Spleen (tissue), 13 donors: ENCODE measurements at places on chromosomes 5 and 9.

GRCh38 chr5:33738097-33738496 lies 153.7 kb downstream of the ADAMTS12 start:
- DNase-seq = no peak

DNA sequence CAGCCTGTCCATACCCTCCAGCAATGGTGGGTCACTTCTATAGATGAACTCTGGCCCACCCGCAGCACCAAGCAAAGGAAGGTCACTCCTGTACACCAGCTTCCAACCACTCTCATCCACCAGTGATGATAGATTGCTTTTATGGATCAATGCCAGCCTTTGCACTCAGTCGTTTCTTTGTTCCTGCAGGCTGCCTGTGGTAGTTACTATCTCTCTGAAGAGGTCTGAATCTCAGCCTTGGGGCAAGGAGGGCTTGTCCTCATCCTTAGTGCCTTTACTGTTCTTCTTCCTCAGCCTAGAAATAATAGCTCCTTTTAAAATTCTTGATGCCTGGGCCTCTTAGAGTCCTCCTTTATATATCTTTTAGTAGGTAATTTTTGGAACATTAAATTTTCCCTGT lies 100.8 kb downstream of the TMC1 start:
- DNase-seq = no peak

- no peak for DNase-seq
These were observed 290.9 kb downstream of the CDK5RAP2 start for GRCh38 chr9:120289098-120289497.

DNA sequence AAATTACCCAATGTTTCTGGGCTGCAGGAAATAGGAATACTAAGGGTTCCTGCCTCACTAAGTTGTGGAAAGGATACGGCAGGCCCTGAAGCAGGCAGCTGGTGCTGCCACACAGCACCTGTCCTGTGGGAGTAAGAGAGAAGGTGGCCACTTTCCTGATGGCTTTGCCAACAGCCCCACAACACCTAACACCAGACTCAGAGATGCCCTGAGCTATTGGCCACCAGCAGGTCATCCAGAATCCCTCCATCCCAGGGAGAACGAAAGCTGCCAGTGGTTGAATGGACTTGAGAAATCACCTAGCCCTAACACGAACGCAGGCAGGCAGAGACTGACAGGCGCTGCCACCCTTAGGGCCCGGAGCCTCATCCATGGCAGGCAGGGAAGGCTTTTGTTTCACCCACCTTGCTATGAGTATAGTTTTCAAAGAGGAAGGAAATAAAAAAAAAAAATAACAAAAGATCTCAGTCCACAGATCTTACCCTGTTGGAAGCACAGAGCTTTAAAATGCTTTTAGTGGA lies 82.2 kb downstream of the DCP2 start:
- no peak for DNase-seq

DNA sequence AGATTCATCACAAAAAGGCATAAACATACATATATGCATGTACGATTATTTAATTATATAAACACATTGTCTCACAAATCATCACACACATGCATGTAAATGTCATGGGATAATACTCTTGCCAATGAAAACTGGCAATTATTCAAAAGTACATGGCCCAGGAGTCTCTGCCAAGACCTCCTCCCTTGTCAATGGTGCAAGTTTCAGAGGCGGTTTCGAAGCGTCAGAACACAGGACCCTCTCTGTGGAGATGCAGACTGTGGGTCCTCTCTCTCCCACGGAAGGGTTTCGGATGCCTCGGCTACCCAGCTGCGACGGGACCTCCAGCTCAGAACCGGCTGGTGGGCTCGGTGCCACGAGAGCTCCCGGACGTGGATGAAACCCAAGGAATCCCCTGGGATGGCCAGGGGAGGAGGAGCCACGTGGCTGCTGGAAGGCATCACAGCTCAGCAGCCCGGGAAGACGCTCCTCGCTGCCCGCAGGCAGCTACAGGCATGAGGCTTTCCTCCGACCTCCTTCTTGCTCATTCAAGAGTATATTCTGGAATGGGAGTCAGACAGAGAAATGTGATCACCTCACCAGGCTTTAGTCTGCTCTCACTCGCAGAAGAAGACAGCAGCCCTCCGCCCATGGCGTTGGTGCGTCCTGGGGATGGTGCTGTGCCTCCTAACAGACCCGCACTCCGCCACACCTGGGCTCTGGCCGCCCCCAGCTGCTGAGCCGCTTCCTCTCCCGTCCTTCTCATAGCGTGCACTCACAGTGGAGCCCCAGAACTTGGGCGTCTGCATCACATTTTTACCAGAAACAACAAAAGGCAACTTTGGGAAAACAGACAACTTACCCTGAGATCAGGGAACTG lies 308.8 kb downstream of the IRX2 start:
- no peak for DNase-seq

- DNase-seq = no peak
These were observed 38.5 kb downstream of the UBTD2 start for GRCh38 chr5:172245046-172245445.

DNA sequence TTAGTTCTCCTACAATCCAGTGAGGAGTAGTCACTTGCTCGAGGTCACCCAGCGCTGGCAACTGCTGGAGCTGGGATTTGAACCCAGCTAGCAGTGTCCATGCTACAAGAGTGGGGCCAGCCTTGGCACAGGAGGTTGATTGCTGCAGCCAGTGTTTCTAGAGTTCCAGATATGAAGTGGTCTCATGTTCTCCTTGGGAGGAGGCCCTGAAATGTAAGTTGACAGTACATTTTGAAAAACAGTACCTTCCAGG lies 802 bp downstream of the CCDC107 start:
- no peak for DNase-seq

- no peak for DNase-seq
These were observed 44.3 kb upstream of the VPS13A start for GRCh38 chr9:77133011-77133410.

DNA sequence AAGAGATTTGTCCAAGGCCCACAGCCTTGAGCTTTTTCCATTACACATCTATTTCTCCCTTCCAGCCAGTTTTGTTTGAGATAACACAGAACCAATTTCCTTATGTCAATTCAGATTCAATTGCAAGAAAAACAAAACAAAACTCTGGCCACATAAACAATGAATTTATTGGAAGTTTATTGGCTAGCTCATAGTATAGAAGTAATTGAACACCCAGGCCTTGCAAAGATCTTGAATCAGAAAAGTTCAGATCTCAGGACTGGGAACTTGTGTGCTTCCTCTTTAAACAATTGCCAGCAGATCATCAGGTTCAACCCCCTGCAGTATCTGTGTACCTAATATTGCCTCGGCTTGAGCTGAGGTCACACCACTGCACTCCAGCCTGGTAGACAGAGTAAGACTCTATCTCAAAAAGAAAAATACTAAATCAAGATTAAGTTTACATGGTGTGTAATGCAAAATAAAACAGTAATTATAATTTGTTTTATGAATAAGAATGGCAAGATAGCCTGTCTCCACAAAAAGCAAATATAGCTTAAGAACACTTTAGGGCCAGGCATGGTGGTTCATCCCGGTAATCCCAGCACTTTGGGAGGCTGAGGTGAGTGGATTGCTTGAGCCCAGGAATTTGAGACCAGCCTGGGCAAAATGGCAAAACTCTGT lies 4.1 kb upstream of the ZCCHC10 start:
- DNase-seq = no peak

DNA sequence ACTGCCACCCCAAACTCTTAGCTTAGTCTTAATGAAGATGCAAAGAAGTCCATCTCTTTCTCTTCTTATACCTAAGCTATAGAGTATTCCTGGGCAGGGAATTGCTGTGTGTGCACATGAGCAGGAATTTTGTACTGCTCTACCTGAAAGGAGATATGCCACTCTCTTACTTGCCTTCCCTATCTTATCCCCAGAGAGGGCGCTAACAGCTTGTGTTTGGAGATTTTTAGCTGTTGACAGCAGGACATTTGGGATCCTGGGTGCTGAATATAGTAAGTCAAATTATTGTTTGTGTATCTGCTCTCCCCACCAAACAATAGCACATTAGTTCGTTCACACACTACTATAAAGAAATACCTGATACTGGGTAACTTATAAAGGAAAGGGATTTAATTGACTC lies 159.5 kb downstream of the GABRG2 start:
- DNase-seq = no peak

DNA sequence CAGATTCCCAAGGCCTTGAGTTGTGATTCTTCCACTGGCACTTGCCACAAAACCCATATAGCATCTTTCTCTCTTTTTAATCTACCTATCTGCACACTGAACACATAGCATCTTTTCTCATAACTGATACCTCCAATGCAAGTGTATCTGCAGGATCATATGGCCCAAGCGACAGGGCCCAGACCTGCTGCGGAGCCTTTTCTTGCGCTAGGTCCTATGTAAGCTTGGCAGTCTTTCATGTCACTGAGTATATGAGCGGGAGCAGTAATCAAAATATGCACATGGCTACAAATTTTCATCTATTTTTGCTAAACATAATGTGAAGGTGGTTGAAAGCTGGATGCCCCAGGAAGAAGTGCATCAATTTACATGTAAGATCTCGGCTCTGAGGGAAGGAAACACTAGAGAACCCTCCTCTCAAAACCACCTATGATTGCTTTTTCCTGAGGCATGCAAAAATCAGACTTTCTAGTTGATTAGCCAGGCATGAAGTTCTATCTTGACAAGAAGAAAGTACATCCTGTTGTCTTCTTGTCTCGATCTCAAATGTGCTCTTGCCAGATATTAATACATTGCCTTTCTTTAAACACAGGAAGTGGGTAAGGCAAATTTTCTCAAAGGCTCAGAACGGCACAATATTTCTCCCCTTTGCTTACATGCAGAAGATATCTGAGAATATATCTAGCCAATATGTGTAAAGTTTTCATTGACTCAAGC lies 26.9 kb upstream of the CEMIP2 start:
- no peak for DNase-seq

DNA sequence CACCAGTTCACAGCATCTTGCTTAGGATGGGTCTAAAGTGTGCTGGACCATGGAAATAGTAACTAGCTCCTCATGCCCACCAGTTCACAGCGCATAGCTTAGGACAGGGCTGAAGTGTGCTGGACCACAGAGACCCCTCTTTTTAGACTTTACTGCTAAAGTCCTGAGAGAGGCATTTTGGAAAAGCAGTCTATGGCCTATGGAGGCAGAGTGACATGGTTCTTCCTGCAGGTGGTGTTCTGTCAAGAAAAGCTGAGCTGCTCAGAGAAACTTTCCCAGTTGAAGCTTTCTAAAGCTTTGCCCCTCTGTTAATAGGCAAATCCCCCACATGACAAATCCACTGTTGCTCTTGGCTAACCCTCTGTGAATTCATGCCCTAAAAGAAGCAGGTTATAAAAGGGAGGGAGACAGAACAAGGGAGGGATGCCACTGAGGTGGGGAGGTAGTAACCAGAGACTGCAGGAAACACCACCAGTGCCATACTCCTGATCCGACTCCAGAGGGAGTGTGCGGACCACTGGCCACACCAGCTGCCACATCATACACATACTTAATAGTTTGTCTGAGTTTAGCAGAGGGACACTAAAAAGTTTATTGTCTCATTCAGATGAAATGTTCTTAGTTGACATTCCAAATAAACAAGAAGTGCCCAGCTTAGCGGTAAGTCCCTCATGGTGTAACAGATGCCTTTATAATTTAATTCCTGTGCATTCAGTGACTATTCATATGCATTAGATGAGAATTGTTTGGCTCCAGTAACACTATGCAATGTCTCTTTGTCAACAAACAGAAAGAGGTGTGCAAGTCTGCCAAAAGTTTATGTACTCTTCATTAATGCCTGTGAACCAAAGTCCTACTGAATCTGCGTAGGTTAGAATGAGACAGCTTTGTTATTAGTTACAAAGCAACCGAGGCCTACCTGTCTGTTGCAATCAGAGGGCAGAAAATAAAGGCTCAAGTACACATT lies 236.2 kb upstream of the NFIL3 start:
- DNase-seq = no peak

DNA sequence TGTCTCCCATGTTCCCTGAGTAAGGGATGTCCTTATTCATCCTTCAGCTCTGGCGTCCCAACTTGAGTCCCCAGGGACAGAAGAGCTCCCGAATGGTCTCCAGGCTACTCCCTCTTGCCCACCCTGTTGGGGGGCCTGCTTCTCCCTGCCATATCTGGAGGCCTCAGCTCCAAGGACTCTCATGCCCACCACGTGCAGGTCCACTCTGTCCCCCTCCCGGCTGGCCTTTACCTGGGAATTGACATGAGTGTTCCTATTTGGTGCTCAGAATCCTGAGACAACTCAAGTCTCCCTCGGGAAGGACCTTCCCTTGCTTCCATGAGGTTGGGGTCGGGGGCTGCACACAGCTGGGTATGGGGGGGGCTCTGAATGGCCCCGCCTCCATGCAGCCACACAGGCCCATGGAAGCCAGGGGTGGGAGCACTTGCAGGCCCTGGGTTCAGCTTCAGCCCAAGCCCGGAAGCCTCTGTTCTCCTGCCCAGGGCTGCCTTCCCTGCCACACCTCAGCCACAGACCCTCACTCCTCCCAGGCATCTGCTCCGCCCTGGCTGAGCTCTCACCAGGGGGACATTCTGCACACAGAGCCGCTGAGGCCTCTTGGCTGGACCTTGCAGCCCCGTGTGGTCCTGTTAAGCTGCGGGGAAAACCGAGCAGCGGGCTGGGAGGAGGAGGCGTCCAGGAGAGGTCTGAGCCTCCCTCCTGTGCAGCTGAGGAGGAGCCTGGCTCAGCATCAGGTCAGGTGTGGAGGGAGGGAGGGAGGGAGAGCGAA lies 121.9 kb downstream of the PHF2 start:
- DNase-seq = peak; percentile 62

GRCh38 chr9:89878003-89878411 lies 273.2 kb downstream of the GADD45G start:
- DNase-seq = peak; percentile 38

GRCh38 chr9:91904588-91905236 lies 45.3 kb downstream of the ROR2 start:
- DNase-seq = no peak

DNA sequence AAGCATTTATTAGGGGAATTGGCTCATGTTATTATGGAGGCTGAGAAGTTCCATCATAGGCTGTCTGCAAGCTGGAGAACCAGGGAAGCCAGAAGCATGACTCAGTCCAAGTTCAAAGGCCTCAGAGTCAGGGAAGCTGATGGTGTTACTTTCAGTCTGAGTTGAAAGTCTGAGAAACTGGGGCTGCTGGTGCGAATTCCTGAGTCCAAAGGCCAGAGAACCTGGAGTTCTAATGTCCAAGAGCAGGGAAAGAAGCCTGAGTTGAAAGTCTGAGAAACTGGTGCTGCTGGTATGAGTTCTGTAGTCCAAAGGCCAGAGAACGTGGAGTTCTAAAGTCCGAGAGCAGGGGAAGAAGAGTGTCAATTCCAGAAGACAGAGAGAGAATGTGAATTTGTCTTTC lies 641.1 kb downstream of the ISL1 start:
- no peak for DNase-seq

DNA sequence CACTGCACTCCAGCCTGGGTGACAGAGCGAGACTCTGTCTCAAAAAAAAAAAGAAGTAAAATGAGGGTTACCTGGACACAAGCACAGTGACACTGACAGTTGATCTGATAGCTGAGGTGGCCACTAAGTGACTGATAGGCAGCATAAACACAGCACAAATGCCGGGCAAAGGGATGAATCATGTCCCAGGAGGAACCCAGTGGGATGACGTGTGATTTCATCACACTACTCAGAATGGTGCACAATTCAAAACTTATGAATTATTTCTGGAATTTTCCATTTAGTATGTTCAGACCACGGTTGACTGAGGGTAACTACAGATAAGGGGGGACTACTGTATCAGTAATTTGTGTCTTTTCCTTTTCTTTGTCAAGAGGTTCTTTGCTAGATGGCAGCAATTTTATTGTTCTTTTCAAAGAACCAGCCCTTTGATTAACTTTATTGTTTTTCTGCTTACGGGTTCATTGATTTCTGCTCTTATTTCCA lies 34.3 kb upstream of the RNF130 start:
- DNase-seq = peak; percentile 6
